M059J (cell line): ENCODE measurements at places on chromosomes 5 and 9.

DNA sequence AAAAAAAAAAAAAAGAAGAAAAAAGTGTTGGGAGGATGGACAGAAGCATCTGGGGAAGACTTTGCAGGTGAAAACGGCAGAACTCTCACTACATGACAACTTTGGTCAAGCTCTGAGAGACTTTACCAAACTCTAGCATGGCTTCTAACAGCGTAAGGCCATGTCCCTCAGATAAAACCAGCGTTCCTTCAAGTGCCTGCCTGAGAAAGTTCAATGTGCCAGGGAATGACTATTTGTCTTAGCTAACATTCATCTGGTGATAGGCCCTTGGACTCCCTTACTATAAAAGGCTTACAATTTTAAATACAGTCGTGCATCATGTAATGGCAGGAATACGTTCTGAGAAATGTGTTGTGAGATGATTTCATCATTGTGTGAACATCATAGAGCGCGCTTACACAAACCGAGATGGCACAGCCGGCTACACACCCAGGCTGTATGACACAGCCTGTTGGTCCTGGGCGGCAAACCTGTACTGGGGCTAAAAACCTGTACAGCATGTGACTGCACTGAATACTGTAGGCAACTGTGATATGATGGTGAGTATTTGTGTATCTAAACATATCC lies 14.9 kb upstream of the ZFP62 start:
- DNase-seq, result no peak

DNA sequence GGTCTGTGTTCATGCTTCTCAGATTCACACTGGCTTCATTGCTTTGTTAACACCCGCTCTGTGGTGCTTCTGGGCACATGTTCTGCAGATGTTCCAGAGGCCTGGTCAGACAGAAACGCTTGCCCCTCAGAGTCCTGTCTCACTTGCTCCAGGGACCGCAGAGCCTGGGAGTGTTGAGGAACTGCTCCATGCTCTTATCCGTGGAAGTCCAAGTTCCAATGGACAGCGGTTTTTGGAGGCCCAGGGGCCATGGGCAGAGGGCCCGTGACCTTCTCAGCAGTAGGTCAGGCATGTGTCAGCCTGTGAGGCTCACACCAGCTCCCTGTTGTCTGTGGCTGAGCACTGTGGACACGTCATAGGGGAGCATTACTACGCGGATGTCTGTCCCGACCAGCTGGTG lies 364.7 kb upstream of the IRX1 start:
- DNase-seq, result no peak

- DNase-seq, result no peak
Observed at GRCh38 chr9:136212345-136212950, 7.5 kb upstream of the LHX3 start.

DNA sequence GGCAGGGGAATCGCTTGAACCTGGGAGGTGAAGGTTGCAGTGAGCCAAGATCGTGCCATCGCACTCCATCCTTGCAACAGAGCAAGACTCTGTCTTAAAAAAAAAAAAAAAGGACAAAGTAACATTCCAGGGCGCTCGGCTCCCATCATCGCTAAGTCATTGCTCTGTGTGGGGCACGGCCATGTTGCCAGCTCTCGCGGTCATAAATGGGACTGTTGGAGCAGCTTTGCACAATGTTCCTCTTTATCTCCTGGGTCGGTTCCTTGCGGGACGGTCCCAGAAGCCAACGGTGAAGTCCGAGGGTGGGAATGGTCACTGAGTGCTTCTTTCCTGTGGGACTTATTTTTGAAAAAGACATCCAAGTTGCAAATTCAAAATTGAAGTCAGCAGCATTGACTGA lies 65.5 kb downstream of the HMCN2 start:
- DNase-seq, result no peak

- DNase-seq, result peak; percentile 94
Observed at GRCh38 chr5:66247176-66247960, 103.3 kb downstream of the SREK1 start.

- no peak for DNase-seq
Observed at GRCh38 chr9:93194221-93194625, 10.3 kb downstream of the WNK2 start.

- DNase-seq, result no peak
Observed at GRCh38 chr5:179869101-179869500, 10.5 kb upstream of the MRNIP start.

DNA sequence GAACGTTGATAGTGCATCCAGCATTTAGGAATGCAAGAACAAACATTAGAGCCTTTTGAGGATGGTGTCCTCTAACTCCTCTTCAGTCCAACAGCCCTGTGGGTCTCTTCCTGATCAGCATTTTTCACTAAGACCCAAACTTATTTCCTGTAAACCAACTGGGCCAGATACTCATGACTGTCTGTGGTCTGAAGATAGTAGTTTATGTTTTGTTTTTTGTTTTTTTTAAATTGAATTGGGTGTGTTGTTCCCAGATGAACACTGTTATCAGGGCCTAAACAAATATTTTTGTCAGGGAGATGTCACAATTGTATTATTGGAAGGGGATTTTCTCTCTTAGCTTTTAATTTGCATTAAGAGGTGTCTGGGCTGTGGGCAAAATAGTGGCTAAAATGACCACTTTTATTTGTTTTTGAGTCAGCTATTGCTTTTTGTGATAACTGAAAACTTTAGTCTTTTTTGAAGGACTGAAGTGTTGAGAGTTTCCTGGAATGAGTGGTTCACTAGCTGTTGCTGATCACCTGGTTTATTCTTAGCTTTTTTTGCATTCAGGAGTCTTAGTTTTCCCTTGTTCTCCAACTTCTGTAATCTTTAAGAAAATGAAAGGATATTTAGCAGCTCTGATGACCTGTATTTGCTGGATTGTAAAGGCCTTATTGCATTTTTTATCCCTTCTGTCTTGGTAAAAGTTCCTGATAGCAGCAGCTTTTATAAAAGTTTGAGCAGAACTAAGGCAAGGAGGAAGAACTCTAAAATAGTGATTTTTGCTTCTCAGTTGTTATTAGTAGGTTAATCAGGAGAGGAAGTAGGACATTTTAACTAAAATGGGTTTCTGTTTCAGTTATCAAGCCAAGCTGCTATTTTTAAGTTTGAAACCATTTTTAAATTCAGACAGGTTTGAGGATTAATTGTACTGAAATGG lies 5.5 kb downstream of the MAN2A1 start:
- DNase-seq, result no peak

- no peak for DNase-seq
Observed at GRCh38 chr9:88586452-88586851, 51.5 kb downstream of the NXNL2 start.

- no peak for DNase-seq
Observed at GRCh38 chr5:133341915-133342710, 270.2 kb downstream of the FSTL4 start.

- DNase-seq, result peak; percentile 74
Observed at GRCh38 chr5:59020611-59021285, 437.9 kb downstream of the RAB3C start.

GRCh38 chr5:62960781-62961180 lies 382.2 kb downstream of the LRRC70 start:
- DNase-seq, result no peak

GRCh38 chr9:127934248-127934647 lies 3.4 kb downstream of the DPM2 start:
- no peak for DNase-seq

DNA sequence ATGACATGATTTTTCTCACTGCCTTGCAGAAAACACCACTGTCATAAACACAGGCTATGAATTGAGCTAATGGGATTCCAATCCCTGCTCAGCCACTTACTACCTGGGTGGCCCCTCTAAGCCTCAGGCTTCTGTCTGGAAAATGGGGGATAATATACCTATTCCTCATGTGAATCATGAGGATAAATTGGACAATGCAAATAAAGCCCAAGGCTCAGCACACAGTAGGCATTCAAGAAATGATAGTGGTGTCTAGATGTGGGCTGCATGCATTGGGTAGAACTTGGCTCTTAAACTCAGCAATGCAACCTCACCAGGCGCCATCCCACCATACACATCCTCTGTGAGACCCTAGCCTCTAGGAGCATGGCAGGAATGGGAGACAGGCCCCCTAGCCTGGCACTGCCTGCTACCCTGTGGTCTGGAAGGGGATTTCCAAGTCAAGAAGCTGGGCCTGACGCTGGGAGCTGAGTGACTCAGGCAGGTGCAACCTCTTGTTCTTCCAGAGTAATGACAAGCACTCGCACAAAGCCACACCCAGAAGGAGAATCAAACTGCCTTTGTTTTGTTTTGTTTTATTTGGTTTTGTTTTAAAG lies 2.3 kb upstream of the TNIP1 start:
- DNase-seq, result peak; percentile 84

DNA sequence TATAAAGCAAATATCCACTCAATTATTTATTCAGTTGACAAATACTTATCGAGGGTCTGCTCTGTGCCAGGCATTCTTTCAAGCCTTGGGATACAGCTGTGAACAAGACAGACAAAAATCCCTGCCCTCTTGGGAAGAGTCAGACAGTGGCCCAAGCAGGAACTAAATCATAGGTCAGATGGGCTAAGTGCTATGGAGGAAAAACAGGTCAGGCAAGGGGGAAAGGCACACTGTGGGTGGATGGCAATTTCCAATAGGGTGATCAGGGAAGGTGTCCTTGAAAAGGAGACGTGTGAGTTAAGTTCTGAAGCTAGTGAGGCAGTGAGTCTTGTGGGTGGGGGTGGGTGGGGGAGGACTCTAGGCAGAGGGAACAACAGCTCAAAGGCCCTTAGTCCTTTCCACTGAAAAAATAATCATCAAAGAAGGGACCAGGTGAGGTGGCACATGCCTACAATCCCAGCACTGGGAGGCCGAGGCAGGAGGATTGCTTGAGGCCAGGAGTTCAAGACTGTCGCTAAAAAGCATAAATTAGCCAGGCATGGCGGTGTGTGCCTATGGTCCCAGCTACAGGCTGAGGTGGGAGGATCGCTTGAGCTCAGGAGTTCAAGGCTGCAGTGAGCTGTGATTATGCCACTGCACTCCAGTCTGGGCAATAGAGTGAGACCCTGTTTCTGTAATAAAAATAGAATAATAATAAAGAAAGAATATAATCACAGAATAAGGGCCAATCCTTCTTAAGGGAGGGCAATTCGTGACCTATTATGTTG lies 95.2 kb upstream of the CPEB4 start:
- no peak for DNase-seq

DNA sequence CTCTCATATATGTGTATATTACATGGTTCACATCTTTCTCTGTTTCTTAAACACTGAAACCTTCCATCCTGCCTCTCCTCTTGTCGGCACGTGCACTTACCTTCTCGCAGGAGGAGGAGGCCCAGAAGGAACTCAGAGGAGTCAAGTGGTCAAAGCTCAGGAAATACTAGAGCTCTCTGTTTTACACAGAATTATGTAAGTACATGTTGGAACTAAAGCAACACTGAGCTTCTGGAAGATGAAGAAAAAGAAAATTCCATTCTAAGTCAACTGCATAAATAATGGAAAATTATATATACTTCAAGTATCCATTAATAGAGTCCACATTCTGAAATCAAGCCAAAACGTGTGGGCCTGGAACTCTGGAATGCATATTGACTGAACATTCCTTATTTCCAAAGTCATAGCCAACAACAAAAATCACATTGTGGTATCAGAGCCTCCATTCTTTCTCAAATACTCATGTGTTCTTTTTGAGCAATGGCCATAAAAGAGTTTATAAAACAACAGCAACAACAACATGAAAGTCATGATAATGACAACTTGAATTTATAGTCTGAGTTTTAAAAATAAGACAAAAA lies 121.5 kb upstream of the RAI14 start:
- DNase-seq, result peak; percentile 85

- peak; percentile 18 for DNase-seq
Observed at GRCh38 chr5:125348936-125349831, 602.7 kb upstream of the ZNF608 start.

DNA sequence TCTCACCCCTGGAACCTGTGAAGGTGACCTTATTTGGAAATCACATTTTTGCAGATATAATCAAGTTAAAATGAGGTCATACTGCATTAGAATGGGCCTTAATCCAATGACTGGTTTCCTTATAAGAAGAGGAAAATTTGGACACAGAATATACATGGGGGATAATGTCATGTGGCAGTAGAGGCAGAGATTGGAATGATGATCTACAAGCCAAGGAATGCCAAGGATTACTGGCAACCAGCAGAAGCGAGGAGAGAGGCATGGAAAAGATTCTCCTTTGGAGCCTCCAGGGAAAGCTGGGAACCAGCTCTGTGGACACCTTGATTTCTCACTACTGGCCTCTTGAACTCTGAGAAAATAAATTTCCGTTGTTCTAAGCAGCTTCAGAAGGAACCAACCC lies 20.2 kb upstream of the CEP78 start:
- DNase-seq, result peak; percentile 62

DNA sequence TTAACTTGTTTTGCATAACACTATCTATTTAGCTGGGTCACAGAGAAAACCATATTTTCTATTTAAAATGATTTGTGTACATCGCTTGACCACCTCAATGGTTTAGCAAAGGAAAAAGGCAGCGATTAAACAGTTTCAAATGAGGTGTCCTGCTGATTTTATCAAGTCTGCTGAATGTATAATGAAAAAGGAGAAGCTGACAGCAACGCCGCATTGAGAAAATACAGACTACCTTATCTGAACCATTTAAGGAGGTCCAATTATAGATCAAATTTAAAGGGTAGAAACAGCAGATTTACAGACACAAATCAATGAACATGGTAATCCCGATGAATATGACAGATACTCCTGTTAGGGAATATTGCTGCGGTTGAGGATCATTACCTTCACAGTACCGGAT lies 29.6 kb downstream of the PSMB7 start:
- no peak for DNase-seq

GRCh38 chr9:129612815-129613519 lies 7.9 kb downstream of the C9orf50 start:
- no peak for DNase-seq

- DNase-seq, result no peak
Observed at GRCh38 chr5:156031181-156031580, 295.8 kb upstream of the SGCD start.

GRCh38 chr9:10208691-10209069 lies 404.1 kb downstream of the PTPRD start:
- DNase-seq, result no peak

GRCh38 chr5:132601071-132601728 lies 44.4 kb downstream of the RAD50 start:
- DNase-seq, result peak; percentile 58

DNA sequence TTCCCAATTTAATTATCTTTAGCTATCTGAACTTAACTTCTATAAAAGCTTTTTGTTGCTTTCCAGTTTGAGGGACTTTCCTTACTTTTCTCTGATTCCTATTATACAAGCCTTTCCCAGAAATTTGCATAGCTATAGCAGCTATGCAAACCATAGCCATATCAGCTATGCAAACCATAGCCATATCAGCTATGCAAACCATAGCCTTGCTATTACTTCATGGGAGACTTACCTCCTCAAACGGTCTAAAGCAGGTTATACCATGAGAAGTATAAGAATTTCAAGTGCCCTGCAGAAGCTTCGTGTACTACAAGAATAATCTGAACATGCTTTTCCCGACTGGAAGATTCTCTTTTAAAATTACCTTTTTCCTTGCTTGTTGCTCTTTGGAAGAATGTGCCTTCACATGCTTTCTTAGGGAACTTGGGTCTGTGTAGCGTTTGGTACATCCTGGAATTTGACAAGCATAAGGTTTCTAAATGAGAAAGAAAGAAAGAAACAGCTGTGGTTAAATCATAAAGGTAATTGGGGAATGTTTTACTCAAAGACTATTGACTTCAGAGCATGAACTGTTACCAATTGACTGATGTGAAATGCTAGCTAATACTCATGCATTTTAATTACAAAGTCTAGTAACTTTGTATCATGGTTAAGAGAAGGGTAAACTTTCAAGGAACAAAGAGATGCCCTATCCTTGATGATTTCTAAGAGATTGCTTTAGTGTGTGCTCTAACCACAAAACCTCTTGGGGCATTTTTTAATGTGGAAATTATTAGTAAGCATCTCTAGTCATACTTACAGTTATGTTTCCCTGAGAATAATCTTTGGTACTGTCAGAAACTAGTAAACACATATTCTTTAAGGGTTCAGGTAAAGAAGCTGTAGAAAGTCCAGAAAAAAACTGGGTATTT lies 367.6 kb downstream of the GLIS3 start:
- DNase-seq, result peak; percentile 87
